GM12891 (cell line): ENCODE measurements at places on chromosomes 7 and 10.
A peak's percentile ranks its signal among the peaks of the same experiment; 100 is the strongest.

DNA sequence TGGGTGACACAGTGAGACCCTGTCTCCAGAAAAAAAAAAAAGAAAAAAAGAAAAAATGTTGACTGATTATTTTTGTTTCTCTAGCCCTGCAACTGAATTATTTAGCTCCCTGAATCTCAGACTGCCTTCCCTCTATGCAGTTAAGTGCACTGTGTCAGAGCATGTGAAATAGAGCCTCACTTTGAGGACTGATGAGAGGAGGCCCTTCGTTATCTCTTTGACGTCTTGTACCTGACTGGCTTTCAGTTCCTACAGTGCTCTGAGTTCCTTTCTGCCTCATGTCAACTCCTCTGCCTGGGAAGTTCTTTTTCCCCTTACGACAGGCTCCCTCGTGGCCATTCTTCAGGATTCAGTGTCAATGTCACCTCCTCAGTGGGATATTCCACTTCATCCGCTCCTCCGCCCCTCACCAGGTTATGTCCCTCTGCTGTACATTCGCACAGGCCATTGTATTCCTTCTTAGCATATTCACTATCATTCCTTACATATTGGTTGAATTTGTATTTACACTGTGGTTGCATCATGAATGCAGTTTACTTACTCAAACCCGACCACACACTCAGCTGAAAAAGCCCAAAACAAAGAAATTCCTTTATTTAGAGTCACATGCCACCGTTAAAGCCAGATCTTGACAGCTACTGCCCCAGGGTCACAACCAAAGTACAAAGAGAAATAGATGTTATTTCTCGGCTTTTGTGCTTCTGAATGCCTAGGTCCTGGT, 18.1 kb upstream of the CAMK2G start:
- no peak for DNase-seq

- DNase-seq, result peak; percentile 41
These were observed 47.8 kb downstream of the SHH start for GRCh38 chr7:155764438-155764793.

DNA sequence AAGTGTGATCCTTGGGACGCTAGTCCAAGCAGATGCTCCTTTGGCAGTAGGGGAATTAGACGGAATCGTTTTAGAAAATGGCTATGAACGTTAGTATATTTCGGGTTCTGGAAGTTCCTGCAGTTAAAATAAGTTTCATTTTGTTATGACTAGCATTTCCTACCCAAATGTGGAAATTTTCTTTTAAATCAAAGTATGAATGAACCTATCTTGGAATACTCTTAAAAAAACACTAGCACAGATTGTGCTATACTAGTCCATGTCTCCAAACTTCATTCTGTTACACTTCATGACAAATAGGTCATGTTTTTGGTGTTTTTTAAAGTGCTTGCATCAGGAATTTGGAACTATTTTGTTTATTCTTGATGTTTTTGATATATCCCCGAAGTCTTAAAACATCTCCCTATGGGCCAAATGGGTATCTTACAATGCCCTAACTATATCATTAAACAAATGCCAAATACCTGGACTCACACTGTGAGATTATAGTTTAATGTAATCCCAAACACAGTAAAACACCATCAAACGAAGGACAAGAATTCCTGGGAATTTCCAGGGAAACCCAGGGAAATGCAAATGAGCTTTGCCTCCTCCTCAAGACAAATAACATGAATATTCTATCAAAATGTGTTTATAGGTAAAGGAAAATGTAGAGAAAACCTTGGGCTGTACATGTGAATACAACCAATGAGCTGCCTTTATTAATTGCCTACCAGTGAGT, 75.9 kb upstream of the PTPRZ1 start:
- no peak for DNase-seq

- DNase-seq, result no peak
These were observed 25.3 kb downstream of the DNMBP start for GRCh38 chr10:99984211-99985034.

GRCh38 chr7:157293413-157293788, 43.4 kb upstream of the DNAJB6 start:
- DNase-seq, result no peak

DNA sequence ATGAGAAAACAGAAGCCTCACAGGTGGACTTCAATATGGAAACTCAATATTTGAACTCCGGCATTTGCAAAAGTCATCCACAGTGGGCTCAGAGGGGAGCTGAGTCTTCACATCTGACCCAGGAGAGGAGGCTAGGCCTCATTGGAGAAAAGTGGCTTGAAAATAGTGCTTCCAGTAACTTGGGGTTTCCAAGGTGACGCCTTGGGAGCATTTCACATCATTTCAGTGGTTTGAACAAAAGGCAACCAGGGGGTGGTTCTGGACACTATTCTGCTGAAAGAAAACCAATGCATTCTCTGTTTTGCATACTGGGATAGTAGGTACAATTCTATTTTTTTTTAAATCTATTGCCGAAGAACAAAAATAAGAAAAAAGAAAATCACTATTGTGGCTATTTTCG, 599.2 kb upstream of the POM121L12 start:
- no peak for DNase-seq

DNA sequence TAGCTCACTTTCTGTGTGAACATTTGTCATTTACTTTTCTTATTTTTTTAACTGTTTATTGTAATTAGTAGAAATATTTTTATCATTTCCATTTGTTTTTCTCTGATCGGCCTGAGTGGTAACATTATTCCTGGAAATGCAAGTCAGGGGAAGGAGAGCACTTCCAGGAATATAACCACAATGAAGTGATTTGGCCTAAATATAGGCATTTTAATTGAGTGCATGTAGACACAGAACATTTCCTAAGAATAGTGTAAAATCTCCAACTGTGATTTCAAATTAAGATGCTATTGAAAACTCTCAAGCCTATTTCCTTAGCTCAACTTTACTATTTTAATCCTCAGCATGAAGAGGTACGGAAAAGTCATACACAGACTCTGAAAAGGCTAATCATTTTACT, 86.5 kb upstream of the SKAP2 start:
- DNase-seq, result no peak

GRCh38 chr7:115015619-115016018, 93.7 kb downstream of the MDFIC start:
- no peak for DNase-seq

- DNase-seq, result no peak
These were observed 238.8 kb upstream of the LYZL1 start for GRCh38 chr10:29050081-29050480.

DNA sequence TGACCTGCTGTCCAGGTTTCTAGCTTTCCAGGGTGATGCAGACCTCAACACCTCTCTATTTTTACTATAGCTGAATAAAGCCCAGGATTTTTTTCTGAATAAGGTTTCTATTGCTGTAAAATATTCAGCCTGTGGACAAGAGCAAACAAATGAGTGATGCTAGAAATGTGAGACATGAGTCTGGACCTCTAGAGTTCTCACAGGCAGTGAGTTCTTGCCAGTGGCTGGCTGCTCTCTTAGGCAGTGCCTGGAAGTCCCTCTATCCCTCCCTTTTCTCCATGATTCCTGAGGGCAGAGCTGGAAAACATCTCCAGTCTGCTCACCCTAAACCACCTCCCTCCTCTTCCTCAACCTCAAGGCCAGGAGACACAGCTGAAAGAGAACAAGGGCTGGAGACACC, 793.8 kb upstream of the IGFBP3 start:
- no peak for DNase-seq

- DNase-seq, result no peak
These were observed 33.6 kb upstream of the KMT2E start for GRCh38 chr7:104980440-104980839.

GRCh38 chr10:72557362-72557761, 68.5 kb downstream of the MICU1 start:
- DNase-seq, result no peak

GRCh38 chr7:55486192-55486590, 86.1 kb downstream of the VOPP1 start:
- DNase-seq, result no peak

DNA sequence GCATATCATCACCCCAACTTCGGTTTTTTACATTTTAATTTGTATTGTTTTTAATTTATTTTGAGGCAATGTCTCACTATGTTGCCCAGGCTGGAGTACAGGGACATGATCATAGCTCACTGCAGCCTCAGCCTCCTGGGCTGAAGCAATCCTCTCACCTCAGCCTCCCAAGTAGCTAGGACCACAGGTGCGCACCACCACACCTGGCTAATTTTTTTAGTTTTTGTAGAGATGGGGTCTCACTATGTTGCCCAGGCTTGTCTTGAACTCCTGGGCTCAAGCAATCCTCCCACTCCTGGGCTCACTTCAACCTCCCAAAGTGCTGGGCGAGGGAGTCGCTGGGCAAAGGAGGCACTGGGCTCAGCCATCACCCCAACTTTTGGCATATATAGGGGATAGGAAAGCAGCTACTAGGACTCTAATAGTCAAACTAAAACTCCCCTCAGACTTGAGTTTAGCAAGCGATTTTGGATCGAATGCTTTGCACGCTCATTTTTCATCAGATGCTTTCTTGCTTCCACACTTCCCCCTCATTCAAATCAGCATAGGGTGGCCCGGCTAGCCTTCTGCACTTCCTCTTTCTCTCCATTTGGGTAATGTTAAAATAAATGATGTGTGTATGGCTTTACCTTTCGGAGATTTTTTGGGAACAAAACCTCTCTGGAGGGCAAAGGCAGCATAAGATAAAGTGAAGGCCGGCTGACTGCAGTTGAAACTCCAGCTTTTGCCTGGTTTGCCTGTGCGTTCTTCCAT, 20.8 kb upstream of the NMT2 start:
- DNase-seq, result no peak

GRCh38 chr7:97215556-97215955, 98.1 kb downstream of the SDHAF3 start:
- DNase-seq, result no peak

DNA sequence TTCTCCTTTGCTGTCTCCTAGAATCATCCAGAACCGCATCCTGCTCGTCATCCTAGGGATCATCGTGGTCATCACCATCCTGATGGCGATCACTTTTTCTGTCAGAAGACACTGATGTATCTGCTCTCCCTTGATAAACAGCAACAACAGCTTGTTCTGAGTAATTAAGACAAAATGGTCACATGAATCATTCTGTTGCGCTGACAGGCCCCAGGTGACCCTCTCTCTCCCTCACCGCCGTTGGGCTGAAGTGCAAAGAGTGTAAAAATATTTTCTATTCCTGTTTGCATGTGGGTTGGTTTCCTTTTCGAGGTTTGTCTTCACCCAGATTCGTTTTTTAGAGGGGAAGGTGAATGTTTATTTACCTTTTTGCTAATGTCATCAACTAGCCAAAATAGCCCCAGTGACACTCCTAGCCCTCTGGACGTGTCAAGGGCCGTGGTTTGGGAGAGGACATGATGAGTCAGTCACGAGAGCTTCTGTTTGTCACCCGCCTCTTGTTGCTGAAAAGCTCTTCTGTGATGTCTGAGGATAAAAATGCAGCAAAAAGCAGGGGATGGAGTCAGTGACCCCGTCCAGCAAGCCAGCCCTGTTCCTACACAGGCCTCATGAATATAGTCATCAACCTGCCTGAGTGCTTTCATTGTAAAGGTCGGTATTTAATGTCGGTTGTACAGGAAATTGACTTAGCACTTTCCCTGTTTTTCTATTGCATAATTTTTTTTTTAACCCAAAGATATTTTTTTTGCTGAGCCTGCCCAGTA, 134.6 kb upstream of the TCF7L2 start:
- no peak for DNase-seq

GRCh38 chr7:26480156-26480555, 188.5 kb downstream of the SNX10 start:
- DNase-seq, result no peak

- no peak for DNase-seq
These were observed 35.0 kb downstream of the NSUN6 start for GRCh38 chr10:18616337-18616736.

DNA sequence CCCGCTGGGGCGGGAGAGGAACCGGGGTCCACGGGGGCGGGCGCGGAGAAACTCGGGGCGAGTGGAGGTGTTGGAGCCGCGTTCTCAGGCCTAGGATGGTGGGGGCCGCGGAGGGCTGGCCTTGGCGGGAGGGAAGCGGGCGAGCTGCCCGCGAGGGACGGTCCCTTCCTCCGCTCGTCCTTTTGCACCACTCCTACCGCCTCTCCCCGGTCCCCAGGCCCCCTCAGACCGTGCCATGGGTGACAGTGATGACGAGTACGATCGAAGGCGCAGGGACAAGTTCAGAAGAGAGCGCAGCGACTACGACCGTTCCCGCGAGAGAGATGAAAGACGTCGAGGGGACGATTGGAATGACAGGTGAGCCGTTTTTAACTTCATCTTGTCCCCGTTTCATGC, 451 bp downstream of the SRRT start:
- no peak for DNase-seq

DNA sequence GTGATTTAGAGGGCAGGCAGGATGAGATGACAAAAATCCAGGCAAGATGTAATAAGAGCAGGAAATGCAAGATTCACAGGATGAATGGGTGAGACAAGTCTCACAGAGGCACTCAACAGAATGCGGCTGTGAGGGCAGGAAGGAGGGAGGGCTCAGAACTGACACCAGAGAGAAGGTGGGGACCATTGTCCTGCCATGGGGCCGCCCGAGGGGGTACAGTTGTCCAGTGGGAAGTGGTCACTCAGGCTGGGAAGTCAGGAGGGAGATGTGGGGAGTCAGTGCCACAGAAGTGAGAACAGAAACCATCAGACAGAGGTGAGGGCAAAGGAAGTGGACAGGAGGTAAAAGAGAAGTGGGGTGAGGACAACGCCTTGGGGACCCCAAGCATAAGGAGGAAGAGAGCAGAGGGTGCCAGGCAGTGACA, 8.9 kb downstream of the HIP1 start:
- no peak for DNase-seq

- no peak for DNase-seq
These were observed 39.2 kb upstream of the NANOS1 start for GRCh38 chr10:118990326-118990725.

GRCh38 chr10:10623958-10624566, 393.6 kb upstream of the CELF2 start:
- DNase-seq, result no peak

DNA sequence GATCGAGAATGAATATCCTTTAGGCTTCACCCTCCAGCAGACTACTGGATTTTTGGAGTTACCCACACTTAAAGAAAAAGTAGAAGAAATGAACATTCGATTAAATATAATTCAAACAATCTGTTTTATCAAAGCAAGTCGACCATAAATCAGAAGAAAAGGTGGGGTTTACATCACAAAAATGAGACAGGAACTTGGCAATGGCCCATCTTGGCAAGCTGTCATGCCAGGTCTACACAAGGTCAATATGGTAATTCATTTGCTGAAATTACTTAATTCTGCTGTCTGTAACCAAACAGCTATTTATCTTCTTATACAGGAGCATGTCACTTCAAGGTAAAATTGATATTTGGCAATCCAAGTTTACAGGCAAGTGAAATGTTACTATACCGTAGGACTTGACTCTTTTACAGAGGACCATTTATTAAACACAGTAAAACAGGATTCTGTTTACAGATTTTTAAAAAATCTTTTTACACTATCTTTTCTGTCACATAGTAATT, 640.6 kb upstream of the NRP1 start:
- no peak for DNase-seq

DNA sequence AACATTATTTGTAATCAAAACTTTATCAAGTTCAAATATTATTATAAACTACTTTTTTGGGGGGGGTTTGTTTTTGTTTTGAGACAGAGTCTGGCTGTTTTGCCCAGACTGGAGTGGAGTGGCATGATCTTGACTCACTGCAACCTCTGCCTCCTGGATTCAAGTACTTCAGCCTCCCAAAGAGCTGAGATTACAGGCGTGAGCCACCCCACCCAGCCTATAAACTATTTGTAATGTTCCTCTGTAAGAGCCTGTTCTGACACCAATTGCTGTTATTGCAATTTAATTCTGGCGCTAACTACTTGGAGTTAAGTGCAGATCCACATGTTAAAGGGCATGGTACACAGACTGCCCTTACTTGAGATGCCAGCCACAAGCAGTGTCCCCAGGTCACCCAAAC, 478.1 kb upstream of the NRP1 start:
- no peak for DNase-seq

GRCh38 chr10:78915190-78915518, 153.6 kb upstream of the ZMIZ1 start:
- DNase-seq, result no peak
